Left cardiac atrium (tissue), 4 donors: ENCODE measurements at places on chromosomes 1 and 21. TPM values are rescaled to one million over a fixed set of nuclear protein-coding genes. Genes with fewer than 3 reads are reported as not detected.
A peak's percentile ranks its signal among the peaks of the same experiment; 100 is the strongest.

- DNase-seq, result no peak
These were observed 141.6 kb upstream of the KLHDC7A start for GRCh38 chr1:18339161-18339560.

TNFRSF18 gene
- not detected for total RNA-seq

- peak; percentile 75 for DNase-seq
These were observed at the start of gene SH2D5 for GRCh38 chr1:20732588-20733359. TSS of gene SH2D5 (minus strand) at chr1:20732703. CDS start at chr1:20728044, 4,659 bp downstream.

DNA sequence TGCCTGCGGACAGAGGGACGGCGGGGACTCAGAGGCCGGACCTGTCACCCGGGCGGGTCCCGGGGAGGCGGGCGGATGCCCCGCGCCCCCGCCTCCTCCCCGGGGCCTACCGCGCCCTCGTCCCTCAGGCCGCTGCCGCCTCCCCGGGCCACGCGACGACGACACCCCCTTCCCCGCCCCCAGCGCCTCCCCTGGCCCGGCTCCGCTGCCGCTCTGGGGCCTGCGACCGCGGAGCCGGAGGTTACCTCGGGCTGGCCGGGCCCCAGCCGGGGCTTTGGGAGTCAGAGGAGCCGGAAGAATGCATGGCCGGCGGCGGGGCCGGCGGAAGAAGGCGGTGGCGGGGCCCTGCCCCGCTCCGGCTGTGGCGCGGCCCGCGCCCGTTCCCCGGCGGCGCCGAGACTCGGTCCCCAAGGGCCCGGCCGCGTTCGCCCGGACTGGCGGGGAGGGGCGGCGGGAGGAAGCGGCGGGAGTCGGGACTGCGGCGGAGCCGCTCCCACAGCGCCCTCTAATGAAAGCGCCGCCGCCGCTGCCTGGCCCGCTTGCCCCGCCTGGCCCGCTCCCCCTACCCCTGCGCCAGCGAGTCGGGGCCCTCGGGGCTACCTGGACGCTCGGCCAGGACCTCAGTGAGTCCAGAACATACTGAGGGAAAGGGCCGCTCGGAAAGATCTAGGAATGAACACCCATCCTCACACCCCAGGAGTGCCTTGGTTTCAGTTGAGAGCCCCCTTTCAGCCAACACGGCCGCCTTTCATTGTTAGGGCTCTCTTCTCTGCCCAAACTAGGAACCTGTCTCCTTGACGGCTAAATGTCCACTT lies at the start of gene LPGAT1:
Gene LPGAT1 (minus strand): TSS at position 436 of the 815 bp plus-strand sequence. CDS start 1,467 bp downstream, outside the sequence.
- peak; percentile 82 for DNase-seq

- DNase-seq, result no peak
These were observed 16.9 kb downstream of the DCAF8 start for GRCh38 chr1:160245434-160245833.

- no peak for DNase-seq
These were observed 62.0 kb upstream of the USP25 start for GRCh38 chr21:15667819-15668218.

GRCh38 chr21:31111093-31111492 lies 72.8 kb upstream of the KRTAP19-8 start:
- no peak for DNase-seq

GMEB1 gene
- 6.1 TPM for total RNA-seq
